ENCODE measurements at places on chromosomes 2 and 18. TPM values are rescaled to one million over a fixed set of nuclear protein-coding genes. Genes with fewer than 3 reads are reported as not detected.

DNA sequence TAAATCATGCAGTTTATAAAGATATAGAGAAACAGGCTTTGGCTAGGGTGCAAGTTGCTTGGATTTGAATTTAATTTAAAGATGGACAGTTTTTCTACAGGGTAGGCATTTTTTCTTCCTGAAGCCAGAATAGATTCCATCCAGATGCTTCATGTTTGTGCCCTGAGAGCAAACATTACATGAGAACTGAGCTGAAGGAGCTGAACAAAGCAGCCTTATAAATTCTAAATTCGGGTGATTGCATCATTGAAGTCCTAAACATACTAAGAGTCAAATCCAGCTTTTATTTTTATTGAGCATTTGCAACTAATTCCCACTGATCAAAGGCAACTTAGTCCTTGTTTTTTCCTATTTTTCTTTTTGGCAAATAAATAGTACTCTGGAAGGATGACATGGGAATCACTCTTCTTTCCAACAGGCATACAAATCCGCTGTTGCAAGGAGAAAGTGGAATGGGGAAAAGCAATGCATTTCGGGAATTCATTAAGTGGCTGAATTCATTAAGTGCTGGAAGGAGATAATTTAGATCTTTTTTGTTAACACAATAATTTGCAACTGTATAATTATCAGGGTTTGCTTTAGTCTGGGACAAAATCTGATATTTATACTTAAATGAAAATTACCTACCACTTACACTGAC, 828.0 kb downstream of the SLC4A3 start:
- H3K27me3 ChIP-seq = no peaks in the 10 kb centered on the region
- no peaks in the 10 kb centered on the region for H3K36me3 ChIP-seq
- H3K27ac ChIP-seq = no peak overlapping the region

DNA sequence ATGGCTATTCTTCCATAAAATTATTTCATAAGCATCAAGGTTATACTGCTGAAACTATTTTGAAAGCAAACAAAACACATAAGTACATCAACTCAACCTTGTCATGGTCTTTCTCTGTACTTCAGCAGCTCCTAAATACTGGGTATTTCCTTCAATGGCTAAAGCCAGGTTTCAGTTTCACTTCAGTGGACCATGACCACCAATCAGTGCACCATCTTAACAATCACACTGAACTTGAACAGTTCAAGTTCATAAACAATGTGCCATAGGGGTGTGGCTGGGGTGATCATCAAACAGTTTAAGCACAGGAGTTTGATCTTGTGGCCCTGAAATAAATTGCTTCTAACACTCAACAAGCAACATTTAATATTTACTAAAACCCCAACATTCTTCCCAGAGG, 124.1 kb upstream of the FIGN start:
- no peaks in the 10 kb centered on the region for H3K27me3 ChIP-seq
- no peaks in the 10 kb centered on the region for H3K4me1 ChIP-seq
- DNase-seq = no peak
- H3K36me3 ChIP-seq = no peaks in the 10 kb centered on the region
- H3K27ac ChIP-seq = no peak overlapping the region

NOP58 gene
- 22.8 TPM for total RNA-seq

IL1B gene
- 4.1 TPM for total RNA-seq

GULP1 gene
- total RNA-seq = 0.42 TPM

Measured in right lobe of liver (tissue), 6 donors.